ENCODE measurements at places on chromosomes 2 and 18. TPM values are rescaled to one million over a fixed set of nuclear protein-coding genes. Genes with fewer than 3 reads are reported as not detected.

Gene UBE2F
- total RNA-seq = 44.3 TPM

Gene SAG
- total RNA-seq = 1.7 TPM

- peak overlapping the region; percentile 11 for H3K4me3 ChIP-seq
- H3K27me3 ChIP-seq = no peaks in the 10 kb centered on the region
- no peaks in the 10 kb centered on the region for H3K36me3 ChIP-seq
- peaks cover 61% of the 10 kb centered on the region for H3K4me1 ChIP-seq
- H3K27ac ChIP-seq = peak overlapping the region; percentile 24
These were observed 65.8 kb upstream of the CABLES1 start for GRCh38 chr18:23069481-23069880.

DNA sequence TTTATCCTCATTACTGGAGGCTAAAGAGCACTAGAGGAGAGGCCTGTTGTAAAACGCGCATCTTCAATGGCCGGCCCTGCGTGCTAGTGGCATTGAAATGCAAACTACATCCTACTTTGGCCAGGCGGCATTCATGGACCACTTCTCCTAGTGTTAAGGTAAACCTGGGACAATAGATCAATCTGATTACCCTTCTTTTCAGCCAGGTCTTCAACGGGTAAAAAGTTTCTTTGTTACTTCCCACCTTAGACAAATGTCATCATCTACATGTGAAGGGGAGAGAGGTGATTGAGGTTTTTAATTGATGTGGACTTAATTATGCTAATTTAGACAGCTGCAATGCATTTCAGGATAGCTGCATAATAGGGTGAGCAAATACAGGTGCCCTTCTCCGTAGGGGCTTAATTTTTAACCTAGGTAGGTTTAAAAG, 628.0 kb downstream of the ZEB2 start:
- DNase-seq = no peak
- H3K27ac ChIP-seq = no peak overlapping the region
- H3K4me1 ChIP-seq = no peaks in the 10 kb centered on the region
- H3K4me3 ChIP-seq = no peak overlapping the region

All from CD4-positive, CD25-positive, alpha-beta regulatory T cell (primary cell).